Fibroblast of skin of abdomen (primary cell): ENCODE measurements at places on chromosomes 6 and 20.
A peak's percentile ranks its signal among the peaks of the same experiment; 100 is the strongest.

- DNase-seq = no peak
Measured at GRCh38 chr20:53231061-53231460, 258.9 kb downstream of the TSHZ2 start.

- no peak for DNase-seq
Measured at GRCh38 chr6:22173311-22173710, 123.5 kb downstream of the PRL start.

GRCh38 chr6:118706702-118707101 lies 55.3 kb upstream of the CEP85L start:
- DNase-seq = peak; percentile 72

- DNase-seq = peak; percentile 46
Measured at GRCh38 chr6:30411515-30412207, 66.7 kb downstream of the RPP21 start.

GRCh38 chr6:156125844-156126243 lies 651.3 kb upstream of the ARID1B start:
- DNase-seq = no peak

- DNase-seq = peak; percentile 87
Measured at GRCh38 chr6:53862662-53863462, 68.1 kb downstream of the LRRC1 start.
